Mesothelial cell of epicardium (in vitro differentiated cells): ENCODE measurements at places on chromosomes 13 and 19. TPM values are rescaled to one million over a fixed set of nuclear protein-coding genes. Genes with fewer than 3 reads are reported as not detected.

Gene ELSPBP1
- total RNA-seq: 1.0 TPM in 1 of 3 replicates, not detected in the others

DNA sequence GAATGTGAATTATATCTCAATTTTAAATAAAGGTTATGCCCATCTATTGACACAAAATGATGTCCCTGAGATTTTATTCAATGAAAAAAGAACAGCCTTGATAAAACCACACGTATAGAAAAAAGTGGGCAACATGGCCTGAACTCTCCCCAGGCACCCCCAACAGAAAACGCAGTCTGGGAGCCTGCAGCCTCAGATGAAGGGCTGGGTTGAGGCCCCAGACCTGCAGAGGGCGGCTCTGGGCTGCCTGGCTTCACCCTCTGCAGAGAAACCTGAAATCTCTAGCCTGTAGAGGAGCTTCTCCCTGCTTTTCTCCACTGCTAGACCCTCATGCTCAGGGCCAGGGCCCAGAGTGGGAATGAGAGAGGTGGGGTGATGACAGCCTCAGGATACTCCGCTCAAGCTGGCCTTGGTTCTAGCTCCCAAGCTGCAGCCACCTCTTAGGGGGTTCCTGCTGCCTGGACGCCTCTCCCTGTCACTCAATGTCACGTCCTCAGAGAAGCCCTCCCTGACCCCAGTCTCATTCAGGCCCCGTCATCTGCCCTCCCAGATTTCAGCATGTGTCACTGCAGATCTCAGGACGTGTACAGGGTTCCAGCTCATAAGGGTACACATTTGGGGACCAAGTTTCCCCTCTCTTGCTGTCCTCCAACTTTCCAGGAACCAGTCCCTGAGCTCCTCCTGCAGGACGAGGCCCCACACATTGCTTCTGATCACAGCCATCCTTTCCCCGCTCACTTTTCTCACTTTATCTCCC, 1.8 kb downstream of the MBD3 start:
- no peak for DNase-seq

Gene KLK1
- 0.27 to 0.40 TPM in 2 of 3 replicates, not detected in the other for total RNA-seq

DNA sequence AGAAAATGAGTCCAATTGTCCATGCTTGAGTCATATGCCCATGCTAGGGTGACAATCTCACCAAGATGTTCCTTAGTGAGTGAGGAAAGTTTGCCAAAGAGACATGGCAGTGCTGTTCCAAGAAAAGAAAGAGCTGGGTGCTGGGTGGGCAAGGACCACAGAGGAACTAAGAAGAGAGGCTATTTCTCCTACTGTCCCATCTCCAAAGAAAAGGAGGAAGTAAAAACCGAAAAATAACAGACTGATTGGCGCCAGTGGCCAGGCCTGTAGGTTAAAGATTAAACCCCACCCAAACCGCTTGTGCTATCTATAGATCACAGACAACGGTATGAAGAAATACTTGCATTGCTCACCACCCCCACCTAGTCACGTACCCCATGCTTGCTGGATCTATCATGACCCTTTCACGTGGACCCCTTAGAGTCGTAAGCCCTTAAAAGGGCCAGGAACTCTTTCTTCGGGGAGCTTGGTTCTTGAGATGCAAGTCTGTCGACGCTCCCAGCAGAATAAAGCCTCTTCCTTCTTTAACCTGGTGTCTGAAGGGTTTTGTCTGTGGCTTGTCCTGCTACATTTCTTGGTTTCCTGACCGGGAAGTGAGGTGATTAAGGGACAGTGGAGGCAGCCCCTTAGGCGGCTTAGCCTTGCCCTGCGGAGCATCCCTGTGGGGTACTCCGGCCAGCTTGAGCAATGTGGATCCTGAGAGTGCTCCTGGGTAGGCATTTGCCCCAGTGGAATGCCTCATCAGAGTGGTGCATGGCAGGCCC, 606.5 kb downstream of the UQCRFS1 start:
- no peak for DNase-seq

DNA sequence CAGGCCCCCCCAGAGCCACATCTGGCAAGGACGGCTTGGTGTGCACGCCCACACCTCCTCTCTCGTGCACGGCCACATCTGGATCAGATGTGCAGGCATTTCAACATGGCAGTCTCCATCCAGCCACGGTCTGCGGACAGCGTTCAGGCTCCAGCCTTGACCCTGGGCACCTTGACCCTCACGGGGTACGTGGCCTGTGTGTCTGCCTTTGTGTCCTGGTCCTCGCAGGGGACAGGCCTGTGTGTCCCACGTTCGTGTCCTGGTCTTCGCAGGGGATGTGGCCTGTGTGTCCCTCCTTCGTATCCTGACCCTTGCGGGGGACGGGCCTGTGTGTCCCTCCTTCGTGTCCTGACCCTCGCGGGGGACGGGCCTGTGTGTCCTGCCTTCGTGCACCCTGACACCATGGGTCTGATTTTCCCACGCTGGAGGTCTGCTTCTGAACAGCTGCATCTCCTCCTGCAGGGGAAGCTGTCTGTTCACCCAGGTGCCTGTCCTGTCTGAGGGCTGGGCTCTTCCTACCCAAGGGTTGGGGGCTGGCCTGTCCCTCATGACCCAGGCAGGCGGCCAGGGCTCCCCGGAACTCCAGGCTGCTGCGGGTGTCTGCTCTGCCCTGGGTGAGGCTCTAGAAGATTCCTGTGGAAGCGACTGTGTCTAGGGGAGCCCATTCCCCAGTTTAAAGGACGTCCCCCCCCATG, 25.3 kb downstream of the RASA3 start:
- DNase-seq: no peak

DNA sequence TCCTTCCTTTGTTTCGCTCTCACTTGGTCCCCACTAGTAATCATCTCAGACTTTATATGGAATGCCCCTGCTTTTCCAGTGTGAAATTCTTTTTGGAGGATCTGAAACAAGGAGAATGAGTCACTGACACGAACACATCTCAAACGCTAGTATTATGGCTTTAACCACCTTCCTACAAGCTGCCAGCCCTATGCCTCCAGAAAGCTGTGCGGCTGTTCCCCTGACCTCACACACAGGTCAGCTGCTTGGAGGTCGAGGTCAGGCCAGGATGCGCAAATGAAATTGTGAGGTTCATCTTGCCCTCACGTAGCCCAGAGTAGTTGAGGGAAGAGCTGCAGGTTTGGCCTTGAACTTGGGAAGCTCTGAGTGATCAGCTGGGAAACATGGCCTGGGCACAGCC, 449.8 kb downstream of the FGF9 start:
- DNase-seq: no peak

GRCh38 chr19:30229525-30230174, 142.5 kb upstream of the ZNF536 start:
- no peak for DNase-seq

Gene SLC17A7
- total RNA-seq: 0.34 to 0.45 TPM (median 0.35 TPM) in 3 replicates

- no peak for DNase-seq
Measured at GRCh38 chr13:30907121-30907861, 1.2 kb downstream of the MEDAG start.

GRCh38 chr19:24033963-24034342, 53.0 kb upstream of the ZNF254 start:
- peak; percentile 51 for DNase-seq

DNA sequence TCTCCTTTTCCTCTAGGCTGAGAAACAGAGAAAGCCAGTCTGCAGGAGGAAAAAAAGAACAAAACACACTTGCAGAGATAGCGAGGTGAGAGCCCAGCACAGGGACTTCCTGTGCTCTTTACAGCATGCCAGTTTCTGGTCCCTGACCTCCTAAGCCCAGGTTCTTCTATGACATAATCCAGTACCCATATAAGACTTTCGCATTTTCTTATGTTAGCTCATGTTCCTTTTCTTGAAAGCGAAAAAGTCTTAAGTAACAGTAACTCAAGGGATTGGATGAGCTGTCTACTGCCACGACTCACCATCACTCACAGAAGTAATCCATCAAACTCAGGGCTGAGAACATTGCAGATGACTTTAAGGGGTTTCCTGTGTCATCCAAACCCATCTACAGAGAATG, 17.4 kb downstream of the CCDC70 start:
- no peak for DNase-seq

GRCh38 chr13:46728777-46729176, 68.2 kb downstream of the ESD start:
- DNase-seq: no peak

DNA sequence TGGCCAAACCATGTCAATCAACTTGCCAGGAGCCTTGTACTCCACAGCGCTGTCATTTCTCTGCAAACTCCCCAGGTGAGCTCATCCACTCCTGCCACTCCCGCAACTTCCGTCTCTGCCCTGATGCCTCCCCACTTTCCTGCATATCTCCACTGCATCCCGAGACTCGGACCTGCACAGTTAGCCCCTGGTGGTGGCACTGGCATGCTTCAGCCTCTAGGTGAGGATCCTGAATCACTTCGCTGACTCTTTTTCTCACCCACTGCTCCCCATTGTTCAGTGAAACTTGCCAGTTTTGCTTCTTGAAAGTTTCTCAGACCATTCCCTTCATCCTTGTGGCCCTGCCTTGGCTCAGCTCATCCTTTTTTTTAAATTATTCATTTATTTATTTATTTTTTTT, 3.4 kb upstream of the CTU1 start:
- DNase-seq: no peak

GRCh38 chr19:35135389-35135909, 590 bp upstream of the LGI4 start:
- DNase-seq: no peak

GRCh38 chr19:16737911-16738310, 18.3 kb downstream of the NWD1 start:
- no peak for DNase-seq

Gene CACNG7
- total RNA-seq: 0.52 to 0.82 TPM (median 0.76 TPM) in 3 replicates
